ENCODE measurements at places on chromosomes 12 and 14.
A peak's percentile ranks its signal among the peaks of the same experiment; 100 is the strongest.

GRCh38 chr12:6370994-6371754 lies 4.2 kb downstream of the SCNN1A start:
- DNase-seq: no peak

DNA sequence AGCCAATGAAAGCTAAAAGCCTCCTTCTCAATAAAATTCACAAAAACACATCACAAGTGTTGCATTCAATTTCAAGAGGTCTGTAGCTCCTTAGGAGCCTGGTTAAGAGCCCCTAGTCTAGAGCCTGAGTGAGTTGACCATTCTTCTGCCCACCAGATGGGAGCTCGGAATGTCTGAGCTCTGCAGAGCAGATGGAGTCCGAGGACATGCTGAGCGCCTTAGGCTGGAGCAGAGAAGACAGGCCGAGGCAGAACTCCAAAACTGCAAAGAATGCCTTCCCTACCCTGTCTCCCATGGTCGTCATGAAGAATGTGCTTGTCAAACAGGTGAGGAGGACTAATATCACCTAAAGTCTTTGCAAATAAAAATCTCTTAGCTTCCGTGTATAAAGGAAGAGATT lies 11.6 kb downstream of the CIPC start:
- no peak for DNase-seq

DNA sequence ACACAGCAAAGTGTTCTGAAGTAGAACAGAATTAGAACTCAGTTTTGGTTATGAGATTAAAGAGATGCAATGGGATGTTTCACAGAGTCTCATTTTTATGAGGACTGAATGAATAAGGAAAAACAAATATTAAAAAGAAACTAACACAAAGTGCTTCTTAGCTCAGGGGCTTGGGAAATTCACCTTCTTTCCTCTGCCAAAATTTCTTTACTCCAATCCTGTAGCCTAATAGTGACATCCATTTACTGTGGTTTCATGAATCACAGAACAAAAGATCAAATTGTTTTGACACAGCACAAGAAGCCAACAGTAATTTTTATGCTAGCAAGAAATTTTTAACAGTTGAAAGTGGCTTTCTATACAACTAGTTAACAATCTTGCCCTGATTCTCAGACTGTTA lies 37.7 kb downstream of the AREL1 start:
- DNase-seq: no peak

DNA sequence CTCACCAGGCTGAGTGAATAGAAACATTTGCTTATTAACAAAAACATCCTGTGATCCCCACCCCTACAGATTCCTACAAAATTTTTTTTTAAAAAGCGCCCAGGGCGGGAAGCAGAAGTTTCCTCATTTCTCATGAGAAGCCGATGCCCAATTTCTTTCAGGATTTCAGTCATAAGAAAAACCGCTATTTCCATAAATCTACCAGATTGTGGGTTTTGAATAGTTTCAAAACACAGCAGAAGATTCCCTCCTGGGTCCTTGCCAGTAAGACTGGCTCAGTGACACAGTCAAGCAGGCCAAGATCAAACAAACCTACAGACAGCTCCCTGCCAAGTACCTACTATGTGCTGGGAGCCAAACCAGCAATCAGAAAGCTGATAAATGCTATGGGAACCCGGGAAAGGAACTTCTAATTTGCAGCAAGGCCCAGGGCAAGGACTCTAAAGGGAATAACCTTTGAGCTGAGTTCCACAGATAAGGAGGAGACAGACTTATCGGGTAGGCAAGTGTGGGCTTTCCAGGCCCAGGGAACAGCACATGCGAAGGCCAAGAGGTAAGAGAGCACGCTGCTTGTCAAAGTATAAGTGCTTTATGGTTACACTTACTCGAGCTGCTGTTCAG lies 68.7 kb downstream of the CCDC88C start:
- DNase-seq: no peak

GRCh38 chr14:67746927-67747326 lies 45.2 kb downstream of the RDH12 start:
- DNase-seq: no peak

- DNase-seq: no peak
Observed at GRCh38 chr14:102125546-102125945, 14.2 kb upstream of the WDR20 start.

- peak; percentile 51 for DNase-seq
Observed at GRCh38 chr14:65211341-65211987, 109.1 kb upstream of the MAX start.

- no peak for DNase-seq
Observed at GRCh38 chr14:50308363-50308915, 3.6 kb downstream of the L2HGDH start.

DNA sequence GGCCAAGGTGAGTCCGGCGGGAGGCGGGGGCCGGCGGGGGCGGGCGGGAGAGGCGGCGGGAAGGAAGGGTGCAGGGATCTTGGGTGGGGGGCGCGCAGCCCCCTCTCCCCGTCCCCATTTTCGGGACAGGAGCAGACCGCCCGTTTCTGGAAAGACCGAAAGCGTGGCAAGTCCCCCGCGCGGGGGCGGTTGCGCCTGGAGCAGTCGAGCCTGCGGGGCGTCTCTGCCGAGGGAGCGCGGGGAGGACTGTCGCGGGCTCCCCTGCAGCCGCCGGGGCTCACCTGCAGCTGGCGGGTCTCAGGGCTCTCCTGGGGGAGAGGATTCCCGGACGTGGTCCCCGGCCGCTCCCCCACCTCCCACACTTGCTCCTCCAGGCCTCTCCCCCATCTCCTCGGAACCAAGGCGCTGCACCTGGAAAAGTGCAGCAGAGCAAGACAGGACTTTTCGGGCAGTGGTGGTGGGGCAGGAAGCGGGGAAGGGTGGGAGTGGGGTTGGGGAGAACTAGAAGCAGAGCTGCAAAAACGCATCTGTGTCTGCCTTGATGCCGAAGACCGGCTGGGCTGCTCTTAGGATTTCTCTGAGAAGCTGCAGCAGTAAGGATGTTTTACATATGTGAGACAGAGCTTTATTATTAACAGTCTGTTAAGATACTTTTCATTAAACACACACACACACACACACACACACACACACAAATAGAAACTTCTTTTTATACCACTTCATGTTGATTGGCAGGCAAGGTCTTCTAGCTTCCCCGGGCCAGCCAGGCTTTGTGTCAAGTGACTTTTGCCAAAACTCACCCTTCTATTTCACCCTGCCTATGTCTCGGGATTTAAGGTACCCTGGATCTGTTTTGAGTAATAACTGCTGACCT lies 677 bp downstream of the C12orf75 start:
- no peak for DNase-seq

DNA sequence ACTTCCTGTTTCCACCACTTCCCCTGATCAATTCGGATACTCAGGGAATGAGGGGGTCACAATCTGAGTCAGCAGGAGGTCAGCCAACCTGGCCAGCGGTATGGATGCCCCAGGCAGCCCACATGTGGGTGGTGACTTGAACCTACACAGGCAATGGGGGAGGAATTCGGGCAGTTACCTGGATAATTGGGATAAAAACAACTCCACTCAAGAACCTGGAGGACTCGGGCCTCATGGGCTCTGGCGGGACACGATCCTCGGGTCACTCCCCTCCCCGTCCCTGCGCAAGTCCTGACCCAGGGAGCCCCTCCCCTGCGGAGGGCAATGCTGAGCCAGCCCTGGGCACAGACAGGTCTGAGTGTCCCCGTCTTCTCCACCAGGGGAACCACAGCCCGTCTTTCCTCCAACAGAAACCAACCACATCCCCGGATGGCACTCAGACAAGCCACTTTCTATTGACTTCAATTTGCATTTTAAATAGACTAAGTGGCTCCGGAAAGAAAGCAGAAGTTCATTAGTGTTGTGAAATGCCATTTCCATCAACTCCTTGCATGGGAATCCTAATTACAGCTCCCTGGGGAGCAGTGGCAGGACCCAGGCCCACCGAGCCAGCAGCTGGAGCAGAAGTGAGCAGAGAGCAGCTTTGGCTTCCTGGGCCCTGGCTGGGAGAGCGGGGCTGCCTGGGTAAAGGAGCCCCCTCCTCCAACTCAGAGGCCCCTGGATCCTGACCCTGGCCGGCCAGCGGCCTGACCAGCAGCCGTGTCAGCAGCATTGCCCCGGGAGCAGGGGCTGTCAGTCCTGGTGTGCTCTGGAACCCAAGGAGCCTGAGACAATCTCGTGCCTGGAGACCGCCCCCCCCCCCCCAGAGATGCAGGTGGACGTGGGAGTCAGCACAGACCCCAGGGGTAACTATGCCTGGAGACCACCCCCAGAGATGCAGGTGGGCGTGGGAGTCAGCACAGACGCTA lies 374.1 kb downstream of the ADGRD1 start:
- DNase-seq: no peak

GRCh38 chr12:27619308-27619707 lies 76.9 kb upstream of the REP15 start:
- DNase-seq: peak; percentile 58

GRCh38 chr12:62466018-62466593 lies 520 bp upstream of the MON2 start:
- DNase-seq: peak; percentile 5

- DNase-seq: no peak
Observed at GRCh38 chr12:98416845-98417244, 98.5 kb upstream of the TMPO start.

- DNase-seq: no peak
Observed at GRCh38 chr12:80504389-80505163, 60.5 kb downstream of the PTPRQ start.

DNA sequence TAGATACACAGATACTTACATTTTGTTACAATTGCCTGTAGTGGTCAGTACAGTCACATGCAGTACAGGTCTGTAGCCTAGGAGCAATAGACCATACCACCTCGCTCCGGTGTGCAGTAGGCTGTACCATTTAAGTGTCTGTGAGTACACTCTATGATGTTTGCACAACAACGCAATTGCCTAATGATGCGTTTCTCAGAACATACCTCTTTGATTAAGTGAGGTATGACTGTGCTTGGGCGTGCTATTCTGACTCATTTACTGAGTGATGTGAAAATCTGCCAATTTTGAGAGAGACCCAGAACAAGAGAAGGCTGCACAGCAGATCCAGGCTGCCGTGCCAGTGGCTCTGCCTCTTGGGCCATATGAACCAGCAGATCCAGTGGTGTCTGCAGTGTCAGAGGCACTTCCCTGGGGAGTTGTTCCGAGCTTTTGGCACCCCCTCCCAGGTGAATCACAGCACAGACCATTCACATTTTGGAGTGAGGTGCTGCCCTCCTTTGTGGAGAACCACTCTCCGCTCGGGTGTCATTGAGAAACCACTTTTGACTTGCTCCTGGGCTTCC lies 20.4 kb downstream of the DLK1 start:
- DNase-seq: peak; percentile 71

- no peak for DNase-seq
Observed at GRCh38 chr14:79511146-79511545, 700.2 kb downstream of the DIO2 start.

DNA sequence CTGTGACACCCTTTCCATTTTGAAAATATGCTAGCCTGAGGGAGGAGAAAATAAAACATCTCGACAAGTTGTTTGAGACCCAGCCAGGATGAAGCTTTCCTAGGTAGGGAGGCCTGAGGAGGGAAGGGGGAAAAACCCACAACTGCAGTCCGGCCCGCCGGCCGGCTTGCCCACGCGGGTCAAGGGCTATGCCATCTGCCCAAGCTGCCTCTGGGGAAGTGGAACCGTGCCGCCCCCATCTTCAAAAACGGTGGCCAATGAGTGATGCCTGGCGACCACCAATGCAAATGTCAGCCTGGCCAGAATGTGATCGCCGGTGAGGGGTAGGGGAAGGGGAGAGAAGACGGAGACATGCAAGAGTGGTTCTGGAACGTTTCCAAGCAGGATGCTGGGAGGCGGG lies 263.5 kb upstream of the ALG10B start:
- no peak for DNase-seq

DNA sequence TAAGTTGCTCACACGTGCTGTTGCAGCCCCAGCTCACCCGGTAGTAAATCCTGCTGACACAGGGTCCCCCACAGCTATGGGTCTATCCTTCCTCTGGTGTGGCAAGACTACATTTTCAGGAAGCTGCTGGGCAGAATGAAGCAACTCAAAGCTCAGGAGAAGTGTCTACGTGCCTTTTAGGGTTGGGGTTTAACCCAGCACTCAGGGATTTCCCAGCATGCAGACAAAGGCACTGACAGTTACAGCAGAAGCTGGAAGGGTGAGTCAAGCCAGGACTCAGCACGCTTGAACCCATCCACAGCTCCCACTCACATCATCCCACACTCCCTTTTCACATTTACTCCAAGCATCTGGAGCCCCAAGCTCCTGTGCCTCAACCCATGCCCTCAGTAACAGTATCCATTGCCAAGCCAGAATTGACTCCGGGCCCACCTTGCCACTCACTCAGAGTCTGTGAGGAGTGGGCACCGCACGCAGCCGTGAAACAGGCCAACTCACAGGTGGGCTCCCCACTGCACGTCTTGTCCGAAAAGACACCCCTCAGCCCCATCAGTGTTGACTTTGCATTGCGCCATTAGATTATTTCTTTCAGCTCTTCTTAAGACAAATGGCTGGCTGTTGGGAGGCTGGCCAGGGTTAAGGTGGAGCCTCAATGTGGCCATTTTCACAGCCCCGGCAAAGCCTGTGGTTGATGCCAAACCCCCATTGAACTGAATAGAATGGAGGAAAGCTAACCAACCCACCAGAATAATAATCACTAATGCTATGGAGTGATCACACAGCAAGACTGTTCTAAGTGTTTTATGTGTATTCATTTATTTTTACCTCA lies 59.6 kb downstream of the ZFP36L1 start:
- DNase-seq: no peak

DNA sequence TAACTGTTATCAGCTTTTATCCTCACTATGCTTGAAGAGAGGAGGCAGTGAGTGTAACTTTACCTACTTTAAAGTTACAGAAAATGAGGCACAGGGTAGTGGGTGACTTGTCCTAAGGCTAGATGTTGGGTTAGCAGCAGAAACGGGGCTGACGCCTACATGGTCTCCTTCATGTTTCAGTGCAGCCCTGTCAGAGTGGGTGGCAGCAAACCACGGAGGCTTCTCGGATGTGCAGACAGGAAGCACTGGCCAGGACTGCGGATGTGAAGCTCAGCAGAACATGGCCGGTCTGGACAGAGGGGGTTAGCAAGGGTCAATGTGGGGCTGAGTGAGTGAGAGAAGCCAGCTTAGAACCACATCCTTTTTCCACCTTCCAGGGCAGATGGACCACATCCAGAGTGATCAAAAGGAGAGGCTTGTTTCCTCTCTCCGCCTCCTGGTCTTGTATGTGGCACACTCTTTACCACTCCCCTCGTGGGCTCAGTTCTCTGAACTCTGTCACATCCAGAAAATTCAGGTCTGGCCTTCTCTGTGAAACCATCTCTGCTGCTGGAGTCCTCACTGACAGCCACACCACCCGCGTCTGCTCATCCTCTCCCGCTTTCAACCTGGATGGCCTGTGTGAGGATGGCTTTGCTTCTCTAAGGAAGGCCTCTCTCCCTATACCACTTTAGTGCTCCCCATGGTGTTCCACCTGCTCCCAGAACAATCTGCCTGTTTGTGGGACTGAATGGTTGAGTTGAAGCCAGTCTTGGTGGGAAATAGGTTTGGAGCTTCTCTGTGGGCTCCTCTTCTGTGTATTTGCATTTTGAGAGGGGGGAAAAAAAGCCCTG lies 14.1 kb downstream of the SUSD6 start:
- no peak for DNase-seq

GRCh38 chr14:50792634-50793068 lies 38.3 kb downstream of the NIN start:
- DNase-seq: no peak

- no peak for DNase-seq
Observed at GRCh38 chr14:85057221-85057620, 472.7 kb upstream of the FLRT2 start.

Measured in amniotic stem cell (primary cell).